Gastroesophageal sphincter (tissue), 4 donors: ENCODE measurements at places on chromosomes 11 and 22.

- ATAC-seq = no peak
These were observed 1.7 kb downstream of the CREBZF start for GRCh38 chr11:85663080-85663752.

DNA sequence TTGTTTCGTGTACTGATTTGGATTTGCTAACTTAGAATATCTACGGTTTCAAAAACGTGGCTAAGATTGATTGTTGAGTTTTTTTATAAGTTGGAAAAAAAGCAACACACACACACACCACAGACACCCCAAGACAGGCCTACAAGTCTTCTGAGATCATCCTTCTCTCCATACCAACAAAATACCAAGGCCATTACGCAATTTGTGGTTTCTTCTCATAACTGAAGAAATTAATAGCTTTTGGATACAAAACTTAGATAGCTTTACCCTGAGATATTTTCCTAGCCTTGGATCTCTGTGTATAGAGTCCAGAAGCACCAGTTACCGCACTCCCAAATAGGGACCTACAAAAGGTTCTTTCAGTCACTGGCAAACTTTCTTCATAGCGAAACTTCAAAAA, 113.6 kb downstream of the SIK3 start:
- ATAC-seq = peak; percentile 53

DNA sequence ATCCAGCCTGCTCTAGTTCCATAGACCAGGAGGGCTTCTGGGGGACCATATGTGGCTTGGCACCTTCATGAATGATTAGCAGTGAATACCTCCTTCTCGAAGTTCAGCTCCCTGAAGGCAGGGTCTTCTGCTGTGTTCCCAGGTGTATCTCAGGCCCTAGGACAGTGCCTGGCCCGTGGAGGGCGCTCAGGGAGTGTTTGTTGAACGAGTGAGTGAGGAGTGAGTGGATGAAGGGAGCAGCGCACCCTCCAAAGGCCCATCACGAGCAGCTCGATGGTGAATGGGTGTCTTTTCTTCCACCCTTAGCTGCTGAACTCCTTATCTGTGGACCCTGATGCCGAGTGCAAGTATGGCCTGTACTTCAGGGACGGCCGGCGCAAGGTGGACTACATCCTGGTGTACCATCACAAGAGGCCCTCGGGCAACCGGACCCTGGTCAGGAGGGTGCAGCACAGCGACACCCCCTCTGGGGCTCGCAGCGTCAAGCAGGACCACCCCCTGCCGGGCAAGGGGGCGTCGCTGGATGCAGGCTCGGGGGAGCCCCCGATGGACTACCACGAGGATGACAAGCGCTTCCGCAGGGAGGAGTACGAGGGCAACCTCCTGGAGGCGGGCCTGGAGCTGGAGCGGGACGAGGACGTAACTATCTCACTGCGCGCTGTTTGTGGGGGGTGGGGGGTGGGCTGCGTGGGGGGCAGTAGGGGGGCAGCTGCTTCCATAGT, 9.5 kb downstream of the ANO1 start:
- ATAC-seq = no peak

GRCh38 chr11:36458129-36458915, 51.8 kb downstream of the TRAF6 start:
- ATAC-seq = no peak

GRCh38 chr11:133832096-133832990, 13.0 kb downstream of the SPATA19 start:
- ATAC-seq = no peak

- ATAC-seq = no peak
These were observed 175.0 kb upstream of the TMEM45B start for GRCh38 chr11:129640671-129641070.

GRCh38 chr11:122192634-122193255, 76.7 kb upstream of the BLID start:
- no peak for ATAC-seq

GRCh38 chr22:20131859-20132685, 468 bp downstream of the ZDHHC8 start:
- no peak for ATAC-seq
